H9 (cell line): ENCODE measurements at places on chromosomes 1 and 21. TPM values are rescaled to one million over a fixed set of nuclear protein-coding genes. Genes with fewer than 3 reads are reported as not detected.

Gene PDZK1
- total RNA-seq = not detected in 2 replicates

Gene ANKRD35
- 0.18 and 0.28 TPM in 2 replicates for total RNA-seq

Gene OR14A16
- 0.15 TPM in 1 of 2 replicates, not detected in the other for total RNA-seq

Gene TEDDM1
- total RNA-seq = not detected in 2 replicates

Gene CYP4A11
- not detected in 2 replicates for total RNA-seq

Gene CYP2J2
- total RNA-seq = 0.57 and 0.86 TPM in 2 replicates

Gene AUNIP
- 22.0 and 22.2 TPM in 2 replicates for total RNA-seq

Gene CRB1
- not detected in 2 replicates for total RNA-seq

Gene RIMS3
- 13.7 and 14.2 TPM in 2 replicates for total RNA-seq

DNA sequence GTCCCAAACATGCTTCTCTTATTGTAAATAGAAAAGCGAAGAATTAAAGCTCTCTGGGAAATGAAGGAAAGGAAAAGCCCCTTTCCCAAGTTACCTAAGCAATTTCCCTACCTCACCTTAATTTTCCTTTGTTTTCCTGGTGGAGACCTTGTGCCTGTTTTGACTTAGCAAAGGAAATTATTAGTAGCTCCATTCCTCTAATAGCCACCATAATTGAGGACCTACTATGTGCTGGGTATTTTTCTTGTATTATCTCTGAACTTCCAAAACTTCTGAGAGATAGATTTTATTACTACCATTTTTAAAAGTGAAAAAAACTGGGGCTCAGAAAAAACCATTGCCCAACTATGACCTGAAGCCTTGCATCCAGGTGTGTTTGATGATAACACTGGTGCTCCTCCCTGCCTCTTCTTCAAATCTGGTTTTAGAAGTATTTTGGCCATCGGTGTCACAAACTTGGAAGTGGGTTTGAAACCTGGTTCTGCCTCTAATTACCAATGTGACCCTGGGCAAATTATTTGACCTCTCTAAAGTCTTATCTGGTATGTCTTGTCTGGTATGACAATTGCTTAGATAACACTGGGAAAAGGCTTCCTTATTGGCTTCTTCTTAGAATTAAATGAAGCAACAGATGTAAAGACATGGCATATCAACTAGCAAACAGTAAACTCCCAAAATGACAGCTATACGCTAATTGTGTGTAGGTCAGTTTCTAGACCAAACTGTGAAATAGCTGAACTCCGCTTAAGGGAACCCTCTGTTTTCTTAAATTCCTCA lies 39.5 kb downstream of the BCL9 start:
- DNase-seq = no peak

- no peak for DNase-seq
Observed at GRCh38 chr1:59761443-59761842, 53.3 kb upstream of the HOOK1 start.

GRCh38 chr1:24057171-24057570 lies 54.8 kb downstream of the MYOM3 start:
- no peak for DNase-seq

- peak; percentile 54 for DNase-seq
Observed at GRCh38 chr1:203508463-203509073, 14.6 kb downstream of the OPTC start.

GRCh38 chr1:183365676-183366075 lies 52.5 kb downstream of the NMNAT2 start:
- DNase-seq = no peak

DNA sequence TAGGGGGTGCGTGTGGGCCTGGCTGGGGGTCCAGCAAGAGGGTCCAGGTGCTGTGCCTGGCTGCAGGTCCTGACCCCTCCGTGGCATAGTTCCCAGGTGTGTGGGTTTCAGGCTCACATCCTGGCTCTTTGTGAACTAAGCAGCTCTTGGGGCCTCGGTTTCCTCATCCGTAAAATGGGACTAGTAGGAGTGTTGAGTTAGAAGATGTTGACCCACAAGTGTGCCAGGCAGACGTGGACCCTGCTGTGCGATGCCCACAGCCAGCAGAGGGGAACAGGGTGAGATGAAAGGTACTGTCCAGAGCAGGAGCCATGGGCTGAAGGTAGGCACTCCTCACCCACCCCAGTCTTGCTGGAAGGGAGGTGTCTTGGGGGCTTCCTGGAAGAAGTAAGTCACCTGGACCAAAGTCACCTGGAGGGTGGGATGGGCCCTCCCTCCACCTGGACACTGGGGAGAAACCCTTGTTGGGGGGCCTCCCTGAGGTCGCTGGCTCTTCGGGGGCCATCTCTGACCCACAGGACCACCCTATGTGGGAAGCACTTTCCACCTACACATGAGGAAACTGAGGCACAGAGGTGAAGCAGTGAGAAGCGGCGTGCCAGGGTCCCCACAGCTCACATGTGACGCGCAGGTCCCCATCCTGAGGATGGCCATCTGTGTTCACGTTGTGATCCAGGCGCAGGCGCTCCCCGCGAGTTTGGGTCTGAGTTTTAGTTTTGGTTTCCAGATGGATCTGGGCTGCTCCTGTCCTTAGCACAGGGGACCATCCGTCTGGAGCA lies 1.4 kb downstream of the ARHGEF16 start:
- DNase-seq = no peak

DNA sequence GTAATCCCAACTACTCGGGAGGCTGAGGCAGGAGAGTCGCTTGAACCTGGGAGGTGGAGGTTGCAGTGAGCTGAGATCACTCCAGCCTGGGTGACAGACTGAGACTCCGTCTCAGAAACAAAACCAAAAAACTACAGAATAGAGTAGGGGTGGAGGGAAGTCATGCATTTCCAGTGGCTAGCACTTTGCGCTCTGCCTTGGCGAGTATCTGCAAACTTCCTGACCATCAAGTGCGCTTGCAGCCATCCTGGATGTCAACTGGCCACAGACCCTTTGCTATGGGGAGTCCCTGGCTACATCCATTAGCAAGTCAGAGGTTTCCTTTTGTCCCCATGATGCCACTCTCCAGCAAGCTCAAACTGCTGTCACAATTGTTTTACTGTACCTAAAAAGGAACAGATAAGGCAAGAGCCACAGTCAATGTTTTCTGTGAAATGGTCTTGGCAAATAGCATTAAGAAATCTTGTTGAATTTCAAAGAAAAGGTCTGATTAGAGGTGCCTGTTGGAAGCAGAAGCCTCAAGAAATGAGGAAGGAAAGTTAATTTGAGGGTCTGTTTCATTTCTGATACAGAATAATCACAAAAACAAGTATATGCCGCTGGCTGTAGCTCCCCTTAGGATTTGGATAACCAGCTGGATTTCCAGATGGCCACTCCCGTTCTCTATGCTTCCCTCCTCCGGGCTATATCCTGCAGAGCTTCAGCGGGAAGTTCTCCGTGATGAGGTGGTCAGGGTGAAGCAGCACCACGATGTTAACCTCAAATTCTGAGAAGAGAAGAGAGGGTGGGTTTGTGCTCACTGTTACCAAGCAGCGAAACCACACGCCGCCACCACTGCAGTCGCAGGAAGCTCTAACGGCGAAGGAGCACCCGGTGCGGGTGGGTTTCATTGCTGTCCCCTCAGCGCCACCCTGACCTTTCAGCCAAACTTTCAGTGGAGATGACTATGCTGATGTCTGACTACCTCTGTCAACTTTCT lies 42.0 kb downstream of the VPS26C start:
- no peak for DNase-seq

- no peak for DNase-seq
Observed at GRCh38 chr1:226953175-226953800, 13.2 kb downstream of the COQ8A start.

DNA sequence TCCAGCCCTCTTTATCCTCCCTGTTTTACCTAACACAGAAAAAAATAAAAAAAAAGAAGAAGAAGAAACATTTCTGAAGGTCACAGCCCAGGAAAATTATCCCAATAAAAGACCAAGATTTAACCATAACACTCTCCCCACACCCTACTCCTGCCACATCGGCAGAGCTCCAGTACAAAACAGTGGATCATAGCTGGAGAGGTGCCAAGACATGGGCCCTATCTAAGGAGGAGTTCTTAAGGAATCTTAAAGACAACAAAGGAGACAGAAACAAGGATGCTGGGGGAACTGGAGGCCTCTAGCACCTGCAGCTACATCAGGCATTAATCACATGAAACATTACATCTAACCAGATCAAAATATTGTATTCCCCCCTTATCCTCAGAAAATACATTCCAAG lies 432.8 kb downstream of the MATN1 start:
- no peak for DNase-seq

GRCh38 chr21:41616031-41616591 lies 108.2 kb upstream of the TMPRSS2 start:
- no peak for DNase-seq

GRCh38 chr1:33094486-33094885 lies 13.5 kb downstream of the AZIN2 start:
- DNase-seq = no peak

GRCh38 chr1:54904476-54905048 lies 17.6 kb upstream of the DHCR24 start:
- DNase-seq = no peak

DNA sequence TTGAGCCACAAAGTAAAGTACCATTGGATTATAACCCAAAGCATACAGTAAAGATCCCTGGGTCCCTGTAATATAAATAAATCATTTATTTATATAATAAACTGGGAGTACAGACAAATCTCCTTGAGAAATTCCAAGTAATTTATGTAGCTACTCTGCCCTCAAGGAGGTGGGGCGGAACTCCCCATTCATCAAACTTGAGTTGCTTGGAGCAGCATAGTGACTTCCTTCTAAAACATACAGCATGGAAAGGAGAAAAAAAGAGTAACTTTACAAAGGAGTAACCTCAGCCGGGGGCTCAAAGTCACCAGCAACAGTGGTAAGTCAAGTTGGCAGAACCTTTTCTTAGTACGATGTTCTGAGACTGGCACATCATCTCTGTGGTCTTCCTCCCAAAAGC lies 4.5 kb downstream of the LAPTM5 start:
- DNase-seq = no peak

DNA sequence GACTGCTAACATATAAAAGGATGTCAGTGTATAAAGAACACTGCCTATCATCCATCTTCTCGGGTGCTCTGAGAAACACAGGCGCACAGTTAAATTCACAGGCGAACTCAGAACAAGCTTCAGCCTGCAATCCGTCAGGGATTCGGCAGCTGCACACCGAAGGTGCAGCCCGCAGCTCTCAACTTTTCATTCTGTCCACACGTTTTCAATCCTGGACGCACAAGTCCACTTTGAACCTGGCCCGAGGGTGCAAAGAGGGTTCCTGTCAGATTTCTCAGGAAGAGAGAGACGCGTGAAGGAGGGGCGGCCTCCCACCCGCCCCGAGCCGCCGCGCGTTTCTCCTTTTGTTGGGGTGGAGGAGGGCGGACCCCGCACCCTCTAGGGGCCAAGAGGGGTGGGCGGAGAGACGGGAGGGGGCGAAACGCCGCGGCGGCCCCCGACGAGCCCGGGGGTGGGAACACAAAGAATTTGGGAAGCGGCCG lies 724 bp downstream of the DOCK7 start:
- DNase-seq = peak; percentile 49

DNA sequence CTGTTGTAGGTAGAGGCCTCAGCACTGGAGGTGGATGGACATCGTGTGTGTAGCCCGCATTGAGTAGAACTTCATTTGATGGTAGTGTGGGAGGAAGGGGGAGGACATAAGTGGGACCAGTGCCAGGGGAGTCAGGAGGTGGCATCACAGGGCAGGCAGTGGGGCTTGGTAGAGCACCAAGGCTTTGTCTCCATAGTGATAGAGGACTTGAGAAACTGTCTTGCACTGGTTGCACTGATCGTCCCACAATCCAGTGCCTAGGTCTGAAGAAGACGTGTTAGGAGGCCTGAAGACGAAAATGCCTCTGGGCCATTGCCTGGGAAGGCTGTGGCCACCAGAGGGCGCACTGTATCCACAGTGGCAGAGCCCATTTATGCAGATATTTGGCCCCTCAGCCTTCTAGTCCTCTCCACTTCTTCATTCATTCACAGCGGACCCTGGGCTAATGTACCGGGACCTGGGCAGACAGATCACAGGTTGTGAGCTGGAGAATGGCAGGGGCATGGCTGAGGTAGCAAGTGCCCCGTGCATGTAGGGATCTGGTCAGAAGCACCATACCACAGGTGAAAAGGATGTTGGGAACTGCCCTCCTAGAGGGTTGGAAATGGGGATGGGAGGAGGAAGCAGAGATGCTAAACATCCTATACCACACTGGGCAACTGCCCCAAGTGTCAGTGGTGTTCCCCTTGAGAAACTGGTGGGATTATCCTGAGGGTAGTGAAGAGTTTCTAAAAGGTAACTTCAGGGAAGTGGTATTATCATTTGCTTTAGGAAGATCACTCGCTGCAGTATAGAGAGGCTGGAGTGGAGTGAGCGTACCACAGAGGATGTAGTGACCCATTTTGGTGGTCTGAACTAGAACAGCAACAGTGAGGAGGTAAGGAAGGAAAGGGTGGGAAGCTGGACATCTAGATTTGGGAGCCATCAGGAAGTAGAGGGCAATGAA lies 95.3 kb downstream of the PIK3R3 start:
- DNase-seq = peak; percentile 88

DNA sequence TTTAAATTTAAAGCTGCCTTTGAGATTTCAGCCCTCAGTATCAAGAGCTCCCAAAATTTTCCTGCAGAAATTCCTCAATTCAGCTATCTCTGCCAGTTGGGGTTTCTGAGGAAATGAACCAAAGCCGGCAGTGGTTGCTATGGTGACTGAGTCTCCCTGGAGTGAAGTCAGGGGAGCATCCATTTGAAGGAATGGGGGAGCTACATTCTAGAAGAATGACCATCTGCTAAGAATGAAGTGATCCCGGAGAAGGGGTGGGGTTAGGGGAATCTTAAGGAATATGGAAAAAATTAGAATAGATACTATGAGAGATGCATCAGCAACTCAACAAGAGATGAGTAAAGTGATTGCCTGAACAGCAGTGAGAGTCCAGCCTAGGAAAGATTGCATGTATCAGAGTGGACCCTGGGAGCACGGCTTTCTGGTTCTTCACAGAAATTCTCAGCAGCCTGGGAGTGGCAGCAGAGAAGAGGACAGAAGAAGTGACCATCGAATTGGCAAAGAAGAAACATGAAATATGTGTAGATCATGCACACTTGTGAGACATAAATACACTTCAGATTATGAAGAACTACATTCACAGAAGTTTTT lies 94.7 kb downstream of the CHD1L start:
- DNase-seq = peak; percentile 64

GRCh38 chr1:230333590-230334446 lies 92.3 kb downstream of the PGBD5 start:
- DNase-seq = no peak

- DNase-seq = no peak
Observed at GRCh38 chr21:16974060-16974459, 538.8 kb upstream of the CXADR start.

- DNase-seq = no peak
Observed at GRCh38 chr21:37514038-37514667, 147.6 kb downstream of the DYRK1A start.
